ENCODE measurements at places on chromosomes 6 and 20.

DNA sequence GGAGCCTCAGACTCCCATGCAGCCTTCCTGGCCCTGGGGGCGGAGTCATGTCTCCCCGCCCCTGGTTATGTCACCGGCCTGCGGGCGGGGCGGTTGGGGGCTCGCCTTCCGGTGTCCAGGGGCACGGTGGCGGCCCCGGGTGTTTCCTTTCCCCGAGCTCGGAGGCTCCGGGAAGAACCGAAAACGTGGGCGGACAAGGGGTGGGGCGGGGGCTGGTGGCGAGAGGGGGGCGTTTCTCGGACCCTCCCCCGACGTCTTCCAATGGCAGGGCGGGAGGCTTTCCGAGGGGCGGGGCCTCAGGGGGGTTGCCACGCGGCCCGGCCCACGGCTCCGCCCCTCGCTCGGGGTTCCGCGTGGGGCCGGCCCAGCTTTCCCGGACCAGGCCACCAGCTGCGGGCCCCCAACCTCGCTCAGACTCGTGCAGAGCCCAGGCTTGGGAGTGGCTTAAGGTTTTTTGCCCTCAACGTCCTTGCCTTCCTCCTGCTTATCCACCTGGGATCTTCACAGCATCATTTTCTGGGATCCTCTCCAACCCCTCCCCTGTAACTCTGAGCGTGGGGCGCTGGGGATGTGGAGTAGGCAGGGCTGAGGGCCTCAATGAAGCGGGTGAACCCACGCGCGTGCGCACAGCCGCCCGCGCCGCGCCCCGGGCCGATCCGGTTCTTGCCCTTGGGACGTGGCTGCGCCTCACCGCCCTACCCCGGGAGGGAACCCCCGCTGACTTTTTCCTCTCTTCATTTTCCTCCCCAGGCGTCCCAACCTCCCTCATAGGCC lies 2.1 kb upstream of the NRN1 start:
- no peak for DNase-seq

GRCh38 chr6:51618563-51618962 lies 468.9 kb downstream of the PKHD1 start:
- no peak for DNase-seq

GRCh38 chr6:2871953-2872352 lies 30.3 kb upstream of the SERPINB1 start:
- DNase-seq: no peak

DNA sequence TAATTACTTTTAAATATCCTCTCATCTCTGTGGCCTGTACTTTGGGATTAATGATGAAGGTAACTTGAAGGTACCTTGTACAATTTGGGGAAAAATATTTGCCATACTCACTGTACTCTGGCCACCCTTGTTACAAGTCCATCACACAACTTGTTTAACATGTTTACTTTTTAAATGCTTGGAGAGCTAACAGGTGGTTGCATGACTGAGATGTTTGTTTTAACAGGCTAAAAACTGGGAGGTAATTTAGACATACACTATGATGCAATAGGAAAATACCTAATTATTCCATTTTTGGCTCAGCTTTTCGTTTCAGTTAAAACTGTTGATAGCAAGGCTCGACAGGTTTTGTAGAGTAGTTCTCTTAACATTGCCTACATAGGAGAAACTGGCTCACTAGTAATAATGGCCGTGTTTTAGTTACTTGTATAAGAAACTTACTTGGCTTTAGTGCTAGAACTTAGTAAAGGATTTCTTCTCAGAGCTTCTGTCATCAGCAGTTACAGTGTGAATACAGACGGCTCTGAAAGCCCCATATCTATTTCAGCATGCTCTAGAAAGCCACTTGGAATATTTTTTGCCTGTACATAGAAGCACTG lies 489.8 kb upstream of the SOX4 start:
- no peak for DNase-seq

DNA sequence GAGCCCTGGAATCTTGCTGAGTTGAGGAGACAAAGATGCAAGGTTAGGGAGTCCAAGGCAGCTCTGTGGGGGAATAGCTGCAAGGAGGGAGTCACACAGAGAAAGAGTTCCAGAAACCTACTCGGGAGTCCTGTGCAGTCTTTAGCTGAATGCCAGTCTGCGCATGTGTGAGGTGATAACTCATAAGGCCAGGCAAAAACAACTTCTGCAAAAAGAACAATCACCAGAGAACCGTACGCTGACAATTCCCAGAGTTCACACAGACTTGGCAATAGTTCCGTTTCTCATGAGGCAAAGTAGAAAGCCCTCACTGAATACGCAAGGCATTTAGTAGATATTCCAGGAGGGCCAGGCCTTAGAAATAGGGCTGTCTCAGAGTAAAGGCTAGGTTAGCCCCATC lies 135.2 kb upstream of the TAB2 start:
- no peak for DNase-seq

DNA sequence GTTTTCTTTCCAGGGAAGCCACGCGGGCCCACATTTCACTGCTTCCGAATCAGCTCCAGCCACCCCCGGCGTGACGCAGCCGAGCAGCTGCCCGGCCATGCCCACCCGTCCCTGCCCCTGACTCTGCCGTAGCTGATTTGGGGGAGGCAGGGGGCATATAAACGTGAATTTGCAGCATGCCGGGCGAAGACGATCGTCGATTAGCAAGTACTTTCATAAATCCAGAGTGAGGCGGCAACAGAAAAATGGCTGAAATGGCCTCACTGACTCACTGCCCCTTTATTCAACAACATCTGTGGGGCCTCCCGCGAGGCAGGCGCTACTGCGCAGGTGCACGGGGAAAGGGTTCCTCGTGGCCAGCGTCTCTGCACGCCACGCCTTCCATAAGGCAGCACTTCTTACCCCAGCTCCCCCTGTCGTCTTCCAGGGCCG lies 118.0 kb downstream of the DLL1 start:
- no peak for DNase-seq

DNA sequence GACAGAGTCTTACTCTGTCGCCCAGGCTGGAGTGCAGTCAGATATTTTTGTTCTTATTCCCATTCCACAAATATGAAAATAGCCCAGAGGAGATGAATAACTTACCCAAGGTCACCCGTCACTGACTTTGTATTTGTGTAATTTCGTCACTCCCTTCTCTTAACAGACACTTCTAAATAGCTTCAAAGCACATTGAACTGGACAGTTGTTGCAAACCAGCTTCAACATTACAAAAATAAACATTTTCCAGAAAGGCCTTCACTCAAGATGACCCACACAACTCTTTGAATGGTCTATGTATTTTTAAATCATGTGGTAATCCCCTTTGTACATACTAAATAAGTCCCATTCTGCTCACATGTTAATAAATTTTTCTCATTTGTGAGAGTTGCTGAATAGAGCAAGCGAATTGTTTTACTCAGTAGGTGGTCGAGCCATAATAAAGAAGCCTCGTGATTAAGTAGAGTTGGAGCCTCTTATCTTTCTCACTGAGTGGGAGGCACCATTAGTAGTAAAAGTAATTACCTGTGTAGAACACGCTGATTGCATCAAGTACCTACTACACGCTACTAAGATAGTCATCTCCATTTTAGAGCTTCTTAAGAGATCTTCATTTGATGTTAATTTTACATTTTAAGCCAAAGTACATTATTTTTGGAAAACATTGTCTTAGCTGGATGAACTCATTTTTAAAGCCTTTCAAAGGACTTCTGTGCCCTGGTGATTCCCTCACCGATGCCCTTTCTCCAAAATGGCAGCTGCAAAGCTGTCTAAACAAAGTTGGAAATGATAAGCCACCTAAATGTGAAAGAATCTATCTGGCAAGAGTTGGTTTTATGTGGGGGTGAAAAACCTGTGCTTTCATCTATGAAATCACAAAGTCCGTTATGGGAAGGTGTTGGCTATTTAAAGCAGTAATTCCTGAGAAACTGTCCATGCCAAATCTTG lies 110.0 kb downstream of the TSHZ2 start:
- no peak for DNase-seq
